Esophagus squamous epithelium (tissue), 5 donors: ENCODE measurements at places on chromosomes 11 and 22.

GRCh38 chr11:96311120-96311568 lies 31.9 kb downstream of the MAML2 start:
- DNase-seq = no peak

DNA sequence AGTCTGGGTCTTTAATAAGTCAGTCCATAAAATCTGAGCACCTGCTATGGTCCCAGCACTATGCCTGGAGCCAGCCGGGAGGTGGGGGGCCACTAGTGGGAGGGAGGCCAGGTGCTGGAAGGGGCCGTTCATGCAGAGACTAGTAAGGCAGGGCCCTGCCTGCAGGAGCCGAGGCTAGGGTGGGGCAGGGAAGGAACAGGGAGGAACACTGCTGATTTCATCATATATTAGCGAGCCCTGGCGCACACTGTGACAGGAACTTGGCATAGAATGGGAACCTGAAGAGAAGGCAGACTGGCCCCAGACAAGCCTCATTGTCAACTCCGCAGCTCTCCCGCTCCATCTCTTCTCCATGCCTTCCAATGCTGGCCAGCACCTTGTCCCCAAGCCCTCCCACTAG lies 7.1 kb downstream of the VSIG10L2 start:
- DNase-seq = no peak

- no peak for DNase-seq
Observed at GRCh38 chr11:62911137-62912130, 9.7 kb downstream of the CHRM1 start.

GRCh38 chr11:117912497-117912896 lies 16.7 kb downstream of the TMPRSS13 start:
- DNase-seq = no peak

DNA sequence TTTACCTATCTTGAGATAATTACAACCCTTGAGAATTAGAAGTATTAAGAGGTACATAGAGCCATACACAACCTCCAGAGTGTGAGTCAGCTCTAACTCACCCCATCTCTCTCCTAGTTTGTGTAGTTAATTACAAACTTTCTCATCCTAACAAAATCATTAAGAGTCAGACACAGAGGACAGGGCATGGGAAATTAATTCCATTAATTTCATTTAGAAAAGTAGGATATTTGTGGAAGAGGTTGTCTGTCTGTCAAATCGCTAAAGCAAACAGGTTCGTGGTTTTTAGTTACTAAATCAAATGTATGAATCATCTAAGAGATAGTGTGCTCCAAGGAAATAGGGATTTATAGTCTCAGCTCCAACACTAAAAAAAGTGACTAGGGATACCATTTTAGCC lies 1261.4 kb upstream of the TENM4 start:
- DNase-seq = no peak

GRCh38 chr11:5689551-5689983 lies at the start of gene TRIM22:
TRIM22 (plus strand) TSS chr11:5689790; CDS start chr11:5696233, 6,443 bp downstream.
- no peak for DNase-seq

GRCh38 chr11:112728288-112728687 lies 232.9 kb upstream of the NCAM1 start:
- DNase-seq = no peak

DNA sequence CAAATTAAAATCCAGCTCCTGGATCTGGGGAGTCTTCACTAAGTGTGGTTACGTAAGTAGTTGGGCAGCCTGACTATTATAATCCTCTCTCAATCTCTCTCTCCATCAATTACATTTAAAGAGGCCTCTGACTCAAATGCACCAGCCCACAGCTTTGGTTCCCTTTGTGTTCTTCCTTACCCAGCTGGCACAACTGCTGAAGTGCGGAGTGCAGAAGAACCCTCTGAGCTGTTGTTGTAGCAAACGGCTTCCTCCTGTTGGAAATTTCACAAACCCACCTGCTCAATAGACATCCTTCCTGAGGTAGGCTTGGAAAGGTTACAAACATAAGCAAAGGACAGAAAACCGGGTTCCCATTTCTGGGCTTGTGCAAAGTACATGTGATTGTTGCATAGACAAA lies 17.0 kb upstream of the SORL1 start:
- no peak for DNase-seq
